ENCODE measurements at places on chromosomes 16 and 17. TPM values are rescaled to one million over a fixed set of nuclear protein-coding genes. Genes with fewer than 3 reads are reported as not detected.

The C16orf89 gene
- total RNA-seq, result 0.13 TPM

The PLXDC1 gene
- total RNA-seq, result 6.3 TPM

The ANKRD40CL gene
- not detected for total RNA-seq

The COX11 gene
- total RNA-seq, result 48.2 TPM

The C17orf113 gene
- total RNA-seq, result 0.26 TPM

The NOS2 gene
- total RNA-seq, result under 0.01 TPM

The FAM171A2 gene
- total RNA-seq, result 0.91 TPM

The C17orf50 gene
- total RNA-seq, result not detected

The CDK5R1 gene
- 0.54 TPM for total RNA-seq

The CA10 gene
- not detected for total RNA-seq
